Tongue (tissue), 3 donors: ENCODE measurements at places on chromosomes 2 and 18.
A peak's percentile ranks its signal among the peaks of the same experiment; 100 is the strongest.

- peak; percentile 44 for DNase-seq
These were observed 163.2 kb upstream of the TWIST2 start for GRCh38 chr2:238684362-238685326.

DNA sequence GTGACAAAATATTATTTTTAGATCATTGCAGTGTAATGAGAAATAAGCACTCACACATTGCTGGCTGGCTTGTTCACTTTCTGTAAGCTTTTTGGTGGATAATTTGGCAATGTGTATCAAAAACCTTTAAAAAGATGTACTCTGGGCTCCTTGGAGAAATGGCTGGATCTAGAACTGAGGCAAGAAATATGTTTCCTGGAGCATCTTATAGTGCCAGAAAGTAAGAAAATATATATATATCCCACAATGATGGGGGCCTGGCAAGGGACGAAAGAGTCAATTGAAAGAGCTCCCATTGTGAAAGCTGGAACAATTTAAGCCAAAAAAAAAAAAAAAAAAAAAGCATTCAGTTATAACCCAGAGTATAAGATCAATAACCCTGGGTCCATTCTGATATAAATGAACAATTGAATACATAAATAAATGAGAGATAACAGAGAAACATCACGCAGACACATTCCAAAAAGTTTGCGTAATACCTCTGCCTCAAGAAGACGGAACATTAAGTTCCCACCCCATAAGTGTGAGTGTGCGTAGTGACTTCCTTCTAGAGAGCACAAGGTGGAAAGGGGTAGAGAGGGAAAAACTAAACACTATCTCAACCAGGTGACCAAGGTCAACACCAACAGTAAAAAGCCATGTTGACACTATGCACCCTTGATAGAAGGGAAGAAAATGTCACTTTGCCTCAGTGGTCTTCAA is 77.5 kb downstream of the BIN1 start:
- DNase-seq: no peak

GRCh38 chr18:48418539-48419276 is 9.5 kb upstream of the ZBTB7C start:
- DNase-seq: no peak

GRCh38 chr2:1595274-1595673 is 149.0 kb downstream of the PXDN start:
- no peak for DNase-seq

GRCh38 chr2:105809097-105809473 is 64.4 kb downstream of the NCK2 start:
- no peak for DNase-seq

GRCh38 chr18:7601246-7601615 is 34.1 kb downstream of the PTPRM start:
- DNase-seq: no peak

DNA sequence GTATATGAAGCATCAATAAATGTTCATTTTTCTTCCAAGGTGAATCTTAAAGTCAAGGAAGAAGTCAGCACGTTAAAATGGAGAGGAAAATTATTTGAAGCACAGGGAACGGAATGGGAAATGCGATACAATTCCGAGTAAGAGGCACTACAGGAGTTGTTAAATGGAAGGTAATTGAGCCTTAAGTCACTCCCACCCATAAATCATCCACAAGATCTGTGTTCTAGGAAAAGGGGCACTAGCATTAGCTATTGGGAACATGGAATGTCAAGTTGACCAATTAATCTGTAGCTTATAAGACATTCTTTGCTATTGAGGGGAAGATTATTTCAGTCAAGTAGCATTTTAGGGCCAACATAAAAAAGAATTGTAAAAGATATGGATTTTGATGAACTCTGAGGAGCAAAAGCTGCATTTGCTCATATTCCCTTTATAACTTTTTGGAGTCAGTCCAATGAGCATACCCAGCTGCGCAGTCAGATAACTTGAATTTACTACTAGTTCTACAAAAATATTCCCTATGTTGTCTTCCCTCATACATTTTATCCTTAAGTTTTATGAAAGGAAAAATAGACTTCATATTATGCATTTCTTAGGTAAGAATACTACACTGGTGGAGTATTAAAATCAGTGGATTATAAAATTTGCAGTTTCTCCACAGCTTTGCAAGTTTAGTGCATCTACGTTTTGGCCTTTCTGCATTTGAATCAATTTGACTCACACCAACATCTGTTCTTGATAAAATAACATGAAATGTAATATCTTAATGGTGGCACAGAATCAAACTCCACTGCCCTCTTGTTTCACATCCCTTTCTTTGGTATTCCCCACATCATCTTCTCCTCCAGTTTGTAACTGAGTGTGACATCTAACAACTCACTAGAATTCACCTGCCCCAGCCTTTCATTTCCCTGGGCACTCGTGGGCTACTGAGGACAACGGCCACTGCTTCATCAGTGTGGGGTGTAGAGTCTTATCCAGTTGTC is 95.6 kb downstream of the SP3 start:
- DNase-seq: peak; percentile 76

GRCh38 chr2:35204323-35204722 is 1151.3 kb upstream of the CRIM1 start:
- no peak for DNase-seq

DNA sequence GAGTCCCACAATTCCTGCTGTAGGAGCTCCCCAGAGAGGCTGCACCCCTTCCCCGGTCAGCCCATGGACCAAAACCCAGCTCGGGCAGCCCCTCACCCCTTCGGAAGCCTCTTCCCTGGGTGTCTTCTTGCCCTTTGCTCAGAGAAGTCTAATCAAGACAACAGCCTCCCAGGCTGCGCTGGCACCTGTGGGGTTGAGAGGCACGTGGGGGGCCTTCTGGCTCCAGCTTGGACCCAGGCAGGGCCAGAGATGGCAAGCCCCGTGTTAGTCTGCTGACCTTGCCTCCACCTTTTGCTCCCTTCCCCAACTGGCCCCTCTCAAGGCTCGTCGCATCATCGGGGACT is 10.4 kb downstream of the SLC4A3 start:
- no peak for DNase-seq

GRCh38 chr2:109332880-109333279 is 203.9 kb downstream of the SH3RF3 start:
- DNase-seq: no peak

DNA sequence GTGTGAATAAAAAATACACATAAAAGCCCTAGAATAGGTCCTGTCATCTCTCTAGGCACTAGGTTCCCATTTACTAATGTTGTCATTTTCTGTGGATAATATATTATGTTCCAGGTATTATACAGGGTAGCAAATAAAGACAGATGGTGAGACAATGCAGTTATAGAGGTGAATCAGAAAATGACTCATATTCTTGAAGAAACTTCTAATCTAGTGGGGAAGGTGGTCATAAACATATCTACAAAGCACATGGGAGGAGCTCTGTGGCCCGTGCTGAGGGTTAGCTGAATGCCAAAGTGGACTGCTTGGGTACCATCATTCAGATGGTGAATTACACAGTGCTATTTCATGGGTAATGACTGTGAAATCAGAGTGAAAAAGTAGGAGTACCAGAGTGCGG is 700.9 kb downstream of the ERBB4 start:
- no peak for DNase-seq

DNA sequence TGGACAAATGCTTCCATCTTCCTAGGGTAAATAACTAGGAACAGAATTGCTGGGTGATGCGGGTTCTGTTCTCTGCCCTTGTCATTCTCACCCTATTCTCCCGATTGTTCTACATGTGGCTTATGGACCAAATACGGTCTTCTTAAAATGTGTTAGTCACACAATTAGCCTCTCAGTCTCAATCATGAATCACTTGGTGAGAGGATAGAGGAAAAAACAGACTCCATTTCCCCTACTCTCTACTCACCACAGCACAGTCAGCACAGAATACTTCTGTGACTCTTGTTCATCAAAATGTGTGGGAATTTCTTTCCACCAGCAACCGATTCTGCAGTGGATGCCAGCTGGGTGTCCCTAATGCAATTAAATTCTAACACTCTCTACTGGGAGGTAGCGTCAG is 125.2 kb downstream of the SH3BP4 start:
- no peak for DNase-seq

DNA sequence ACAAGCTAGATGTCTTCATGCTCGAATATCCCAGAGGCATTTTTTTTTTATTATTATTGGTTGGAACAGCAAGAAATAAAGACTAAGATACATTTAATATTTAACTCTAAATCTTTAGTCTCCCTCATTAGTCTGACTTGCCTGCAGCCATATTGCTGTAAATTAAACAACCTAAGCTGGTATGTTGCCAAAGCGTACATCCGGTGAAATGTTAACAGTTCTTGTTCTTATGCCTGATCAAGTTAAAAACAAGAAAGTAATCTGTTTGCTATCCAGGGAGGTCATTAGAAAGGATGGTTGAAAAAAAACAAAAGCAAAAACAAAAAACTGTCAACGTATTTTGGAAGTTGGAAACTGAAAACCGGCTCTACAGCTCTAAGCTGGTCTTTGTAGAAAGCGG is 125.9 kb upstream of the NABP1 start:
- DNase-seq: peak; percentile 24

GRCh38 chr2:385061-385460 is 97.2 kb upstream of the ALKAL2 start:
- DNase-seq: no peak

- no peak for DNase-seq
These were observed 76.0 kb downstream of the NCK2 start for GRCh38 chr2:105820691-105821090.

GRCh38 chr18:47737956-47738355 is 192.5 kb downstream of the SMAD2 start:
- no peak for DNase-seq
